ENCODE measurements at places on chromosomes 5 and 9. TPM values are rescaled to one million over a fixed set of nuclear protein-coding genes. Genes with fewer than 3 reads are reported as not detected.

The SLC36A3 gene
- not detected for total RNA-seq

The RACK1 gene
- 2,175 TPM for total RNA-seq

DNA sequence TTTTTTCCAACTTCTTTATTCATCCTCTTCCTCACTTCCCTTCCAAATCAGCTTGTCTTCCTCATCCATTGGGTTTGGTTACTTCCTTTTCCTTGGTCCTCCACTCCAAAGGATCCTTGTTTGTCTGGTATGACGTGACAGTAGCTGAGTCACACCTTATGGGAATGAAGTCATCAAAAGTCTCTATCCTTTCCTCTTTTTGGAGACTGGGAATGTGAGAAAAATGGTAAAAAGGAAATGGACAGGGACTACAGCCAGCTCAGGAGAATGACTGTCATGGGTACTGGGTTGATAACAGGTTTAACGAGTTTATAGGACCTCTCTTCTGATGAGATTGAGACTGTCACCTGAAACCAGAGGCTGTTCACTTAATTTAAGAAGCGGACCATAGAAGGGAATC lies 76.2 kb upstream of the MYO10 start:
- H3K4me3 ChIP-seq, result no peak overlapping the region
- H3K27ac ChIP-seq, result no peak overlapping the region
- no peaks in the 10 kb centered on the region for H3K4me1 ChIP-seq
- no peak for DNase-seq

GRCh38 chr5:56358703-56359681 lies 125.9 kb upstream of the ANKRD55 start:
- no peaks in the 10 kb centered on the region for H3K27me3 ChIP-seq
- no peak overlapping the region for H3K4me3 ChIP-seq
- no peaks in the 10 kb centered on the region for H3K36me3 ChIP-seq
- no peaks in the 10 kb centered on the region for H3K4me1 ChIP-seq
- H3K27ac ChIP-seq, result no peak overlapping the region
- DNase-seq, result no peak

- H3K27ac ChIP-seq, result no peak overlapping the region
- no peaks in the 10 kb centered on the region for H3K27me3 ChIP-seq
- no peaks in the 10 kb centered on the region for H3K36me3 ChIP-seq
- DNase-seq, result no peak
- H3K4me1 ChIP-seq, result no peaks in the 10 kb centered on the region
- H3K4me3 ChIP-seq, result no peak overlapping the region
Measured at GRCh38 chr5:145776886-145777285, 58.3 kb downstream of the PRELID2 start.
